D341Med (cell line): ENCODE measurements at places on chromosomes 4 and X.

- DNase-seq: peak; percentile 73
These were observed 11.0 kb downstream of the ARHGAP36 start for GRCh38 chrX:131068945-131069719.

DNA sequence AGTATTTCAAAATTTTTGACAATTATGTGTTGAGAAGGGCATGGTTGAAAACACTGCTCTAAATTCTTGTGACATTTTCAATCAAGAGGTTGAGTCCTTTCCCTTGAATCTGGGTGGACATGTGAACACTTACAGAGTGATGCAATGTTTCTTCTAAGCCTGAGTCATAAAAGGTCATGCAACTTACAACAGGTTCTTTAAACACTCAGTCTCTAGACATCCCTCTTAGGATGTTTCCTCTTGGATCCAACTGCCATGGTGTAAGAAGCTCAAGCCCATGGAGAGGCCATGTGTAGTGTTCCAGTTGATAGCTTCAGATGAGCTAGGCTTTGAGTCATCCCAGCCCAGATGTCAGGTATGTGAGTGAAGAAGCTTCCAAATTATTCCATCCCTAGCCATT lies 232.2 kb upstream of the MAOA start:
- no peak for DNase-seq

- DNase-seq: no peak
These were observed 9.9 kb downstream of the LARP7 start for GRCh38 chr4:112646632-112647537.

DNA sequence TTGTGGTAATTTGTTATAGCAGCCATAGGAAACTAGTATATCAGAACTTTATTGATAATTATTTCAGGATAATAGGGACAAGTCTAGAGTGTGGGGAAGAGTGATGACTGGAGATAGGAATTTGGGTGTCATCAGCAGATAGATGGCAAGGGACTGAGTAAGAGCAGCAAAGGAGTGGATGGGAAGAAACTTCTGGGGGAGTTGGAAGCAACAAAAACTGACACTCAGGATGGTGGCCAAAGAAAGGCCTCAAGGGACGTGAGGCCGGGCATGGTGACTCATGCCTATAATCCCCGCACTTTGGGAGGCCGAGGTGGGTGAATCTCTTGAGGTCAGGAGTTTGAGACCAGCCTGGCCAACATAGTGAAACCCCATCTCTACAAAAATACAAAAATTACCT lies 9.1 kb upstream of the SLC25A5 start:
- DNase-seq: no peak

GRCh38 chr4:158934996-158935669 lies 166.3 kb downstream of the FNIP2 start:
- no peak for DNase-seq

- no peak for DNase-seq
These were observed 62.6 kb upstream of the DHX15 start for GRCh38 chr4:24646798-24647460.

- DNase-seq: peak; percentile 45
These were observed 2.1 kb downstream of the NDNF start for GRCh38 chr4:121070274-121070673.

DNA sequence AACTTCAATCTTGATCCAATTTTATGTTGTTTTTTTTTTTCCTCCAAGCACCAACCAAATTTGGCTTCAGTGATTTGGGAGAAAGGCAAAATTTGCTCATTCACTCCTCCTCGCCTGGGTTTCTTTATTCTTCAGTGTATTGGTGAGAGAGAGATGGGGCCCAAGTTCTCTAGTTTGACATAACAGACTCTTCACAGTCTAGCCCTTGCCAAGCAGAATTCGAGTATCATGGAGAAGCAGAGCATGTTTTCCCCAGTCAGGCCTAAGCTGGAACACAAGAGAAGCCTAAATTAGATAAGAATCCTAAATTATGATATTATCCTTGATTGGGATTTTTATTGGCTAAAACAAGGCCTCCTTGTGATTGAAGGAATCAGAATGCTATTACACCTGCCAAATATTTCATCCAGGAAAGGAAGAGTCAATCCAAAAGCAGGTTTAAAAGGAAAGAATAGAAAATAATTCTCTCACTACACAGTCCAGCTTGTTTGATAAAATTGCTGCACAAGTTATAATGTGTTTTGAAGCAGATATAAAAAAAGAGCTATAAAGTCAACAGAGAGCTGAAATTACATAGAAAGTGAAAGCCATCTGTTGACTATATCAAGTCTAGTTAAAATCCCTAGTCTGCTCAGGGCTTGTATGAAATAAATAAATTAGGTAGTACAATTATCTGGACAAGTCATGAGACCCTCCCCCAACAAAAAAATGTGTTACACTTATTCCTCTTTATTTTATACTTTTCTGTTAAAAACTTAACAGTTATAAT lies 39.9 kb upstream of the FAM241A start:
- DNase-seq: no peak

DNA sequence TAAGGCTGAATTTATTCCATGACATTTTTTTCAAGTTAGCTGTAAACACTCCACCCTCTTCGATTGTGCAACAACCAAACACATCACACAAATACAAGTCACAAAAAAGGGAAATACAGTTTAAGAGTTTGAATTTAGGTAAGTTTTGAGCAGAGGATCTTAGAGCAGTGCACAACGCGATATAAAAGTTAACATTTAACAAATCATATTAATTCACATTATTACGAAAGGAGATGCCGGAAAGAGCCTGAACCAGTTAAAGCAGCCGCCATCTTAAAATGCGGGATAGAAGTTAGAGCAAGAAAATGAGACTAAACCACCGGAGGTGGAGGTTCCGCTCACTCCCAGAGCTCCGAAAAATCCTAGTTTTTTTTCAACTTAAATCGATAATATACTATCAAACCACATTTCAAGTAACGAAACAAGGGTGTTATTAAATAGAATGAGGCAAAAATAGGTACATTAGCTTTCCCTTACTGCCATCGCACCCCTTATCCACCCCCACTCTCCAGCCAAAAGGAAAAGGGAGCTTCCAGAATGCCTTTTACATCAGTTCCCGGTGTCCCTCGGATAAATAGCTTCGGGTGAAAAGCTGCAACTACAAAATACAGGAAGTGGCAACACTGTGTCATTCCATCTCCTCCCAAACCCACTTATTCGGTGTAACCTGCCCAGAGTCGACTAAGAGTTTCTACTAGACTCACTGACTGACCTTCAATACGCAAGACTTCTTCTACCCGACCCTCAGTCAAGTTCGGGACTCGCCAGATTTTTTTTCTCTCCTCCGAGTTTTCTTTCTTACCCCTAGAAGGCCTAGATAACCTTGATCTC lies 1.9 kb downstream of the UBE2D3 start:
- DNase-seq: peak; percentile 23

DNA sequence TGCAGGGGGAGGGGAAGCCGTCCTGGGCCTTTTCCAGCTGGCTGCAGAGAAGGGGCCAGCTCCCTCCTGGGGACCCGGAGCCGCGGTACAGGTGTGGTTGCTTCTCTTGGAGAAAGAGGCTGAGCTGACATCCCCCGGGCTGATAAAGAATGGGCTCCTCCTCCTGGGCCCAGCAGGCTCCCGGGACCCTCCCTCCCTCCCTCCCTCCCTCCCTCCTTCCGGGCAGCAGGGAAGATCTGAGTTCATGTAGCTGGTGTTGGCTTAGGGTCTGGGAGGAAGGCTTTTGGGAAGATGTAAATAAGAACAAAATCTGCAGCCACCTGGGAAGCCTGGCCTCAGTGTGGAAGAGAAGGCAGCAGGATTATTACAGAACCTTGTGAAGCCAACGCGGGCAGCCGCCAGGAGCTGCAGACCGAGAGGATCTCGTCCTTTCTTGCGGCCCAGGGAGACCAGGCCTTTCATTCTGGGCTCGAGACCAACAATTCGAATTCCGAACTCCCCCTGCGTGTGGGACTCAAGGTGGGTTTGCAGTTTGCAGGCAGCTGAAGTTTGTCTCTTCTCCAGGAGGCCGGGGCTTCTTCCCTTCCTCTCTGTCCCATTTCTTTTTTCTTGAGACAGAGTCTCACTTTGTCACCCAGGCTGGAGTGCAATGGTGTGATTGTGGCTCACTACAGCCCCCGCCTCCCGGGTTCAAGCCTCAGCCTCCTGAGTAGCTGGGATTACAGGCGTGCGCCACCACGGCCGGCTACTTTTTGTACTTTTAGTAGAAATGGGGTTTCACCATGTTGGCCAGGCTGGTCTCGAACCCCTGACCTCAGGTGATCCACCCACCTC lies at the start of gene PLCXD1:
Gene PLCXD1, plus strand, starts transcription at position 216 of the 834 bp plus-strand sequence. CDS start 2,807 bp downstream, outside the sequence.
- DNase-seq: peak; percentile 83

DNA sequence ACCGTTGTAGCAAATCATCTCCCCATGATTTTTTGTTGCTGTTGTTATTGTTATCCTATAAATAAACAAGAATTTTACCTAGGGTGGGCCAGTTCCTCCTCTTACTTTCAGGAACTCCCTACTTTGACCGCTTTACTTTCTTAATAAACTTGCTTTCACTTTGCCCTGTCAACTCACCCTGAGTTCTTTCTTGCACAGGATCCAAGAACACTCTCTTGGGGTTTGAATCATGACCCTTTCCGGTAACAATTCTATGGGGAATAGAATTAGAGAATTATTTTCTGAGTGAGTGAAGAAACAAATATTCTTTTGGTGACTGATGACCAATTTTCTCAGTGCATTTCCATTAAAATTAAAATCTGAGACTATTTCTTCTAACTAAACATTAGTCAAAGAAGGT lies 584.0 kb upstream of the TENM3 start:
- no peak for DNase-seq

GRCh38 chr4:118776157-118776954 lies 59.6 kb downstream of the SEC24D start:
- DNase-seq: no peak

DNA sequence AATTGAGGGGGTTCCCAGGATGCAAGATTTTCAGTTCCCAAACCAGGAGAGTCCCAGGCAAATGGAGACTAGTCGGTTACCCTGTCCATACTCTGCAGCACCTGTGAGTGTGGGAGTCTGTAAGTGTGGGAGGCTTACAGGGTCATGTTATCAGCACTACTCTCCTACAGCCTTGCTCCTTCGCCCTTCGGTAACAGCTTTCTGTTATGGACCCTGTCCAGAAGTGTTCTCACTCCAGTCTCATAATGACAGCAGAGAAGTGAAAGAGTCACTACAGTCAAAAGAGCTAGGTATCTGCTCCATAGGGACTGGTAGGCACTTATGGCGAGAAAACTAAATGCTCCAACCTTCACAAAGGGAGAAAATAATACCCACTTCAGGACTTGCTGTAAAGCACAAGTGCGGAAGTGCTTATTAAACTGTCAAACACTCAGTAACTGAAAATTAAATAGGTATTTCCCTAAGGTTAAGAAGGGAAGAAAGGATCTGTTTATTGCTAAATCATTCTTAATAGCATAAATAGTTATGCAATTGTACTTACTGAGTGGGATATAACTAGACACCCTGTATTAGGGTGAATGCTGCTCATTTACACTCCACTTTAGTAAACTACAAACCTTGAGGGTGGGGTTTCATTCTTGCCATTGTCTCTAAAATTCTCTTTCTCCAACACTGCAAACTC lies 2.7 kb upstream of the ADH7 start:
- no peak for DNase-seq

DNA sequence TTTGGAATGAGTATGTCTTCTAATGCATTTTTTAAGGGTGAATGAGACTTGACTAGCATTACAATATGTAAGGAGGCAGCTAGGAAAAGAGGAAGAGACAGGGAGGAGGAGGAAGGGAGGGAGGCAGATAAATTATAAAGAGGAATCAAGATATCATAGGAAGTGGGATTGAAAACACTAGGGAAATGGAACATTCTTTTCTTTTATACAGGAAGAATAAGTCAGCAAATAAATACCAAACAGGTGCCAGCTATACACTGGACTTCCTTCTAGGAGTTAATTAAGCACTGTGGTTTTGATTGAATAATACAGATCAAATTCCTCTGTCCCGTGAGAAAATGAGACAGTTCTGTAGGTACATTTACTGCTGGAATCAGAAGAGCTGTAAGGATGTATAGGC lies 78.6 kb downstream of the PACRGL start:
- DNase-seq: no peak

DNA sequence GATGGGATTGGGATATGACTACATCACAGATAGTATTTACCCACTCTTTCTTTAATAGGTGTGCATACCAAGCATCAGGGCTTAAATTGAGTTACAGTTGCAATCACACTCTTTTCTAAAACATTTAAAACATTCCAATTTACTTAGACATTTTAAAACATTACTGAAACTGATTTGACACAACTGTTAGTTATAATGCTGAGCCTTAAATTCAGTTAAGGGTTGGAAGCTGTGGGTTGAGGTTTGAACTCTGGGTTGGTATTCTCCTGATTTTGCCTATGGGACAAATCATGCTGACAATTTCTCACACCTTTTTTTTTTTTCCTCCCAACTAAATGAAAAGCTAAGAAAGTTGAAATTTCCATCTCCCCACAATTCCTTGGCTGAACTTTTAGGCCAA lies 16.3 kb downstream of the SLIT2 start:
- no peak for DNase-seq

GRCh38 chr4:152997771-152998487 lies 61.8 kb downstream of the FHDC1 start:
- DNase-seq: no peak

DNA sequence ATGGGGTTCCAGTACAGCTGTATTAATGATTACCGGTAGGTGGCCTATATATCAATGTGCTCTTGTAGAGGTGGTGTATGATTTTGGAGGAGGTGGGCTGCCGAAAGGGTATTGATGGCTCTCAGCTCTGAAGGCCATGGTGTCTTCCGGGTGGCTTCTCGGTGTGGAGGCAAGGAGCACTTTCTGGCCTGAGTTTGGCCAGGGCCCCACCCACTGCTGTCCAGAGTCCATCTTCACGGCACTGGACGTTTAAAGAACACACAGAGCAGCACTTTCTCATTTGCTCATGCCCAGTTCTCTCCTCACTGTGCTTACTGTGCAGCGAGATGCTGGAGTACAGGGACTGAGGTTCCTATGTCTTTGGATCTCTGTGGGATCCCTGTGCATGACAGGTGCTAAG lies 16.1 kb downstream of the BST1 start:
- no peak for DNase-seq

GRCh38 chr4:7901311-7901885 lies 38.3 kb downstream of the AFAP1 start:
- no peak for DNase-seq

DNA sequence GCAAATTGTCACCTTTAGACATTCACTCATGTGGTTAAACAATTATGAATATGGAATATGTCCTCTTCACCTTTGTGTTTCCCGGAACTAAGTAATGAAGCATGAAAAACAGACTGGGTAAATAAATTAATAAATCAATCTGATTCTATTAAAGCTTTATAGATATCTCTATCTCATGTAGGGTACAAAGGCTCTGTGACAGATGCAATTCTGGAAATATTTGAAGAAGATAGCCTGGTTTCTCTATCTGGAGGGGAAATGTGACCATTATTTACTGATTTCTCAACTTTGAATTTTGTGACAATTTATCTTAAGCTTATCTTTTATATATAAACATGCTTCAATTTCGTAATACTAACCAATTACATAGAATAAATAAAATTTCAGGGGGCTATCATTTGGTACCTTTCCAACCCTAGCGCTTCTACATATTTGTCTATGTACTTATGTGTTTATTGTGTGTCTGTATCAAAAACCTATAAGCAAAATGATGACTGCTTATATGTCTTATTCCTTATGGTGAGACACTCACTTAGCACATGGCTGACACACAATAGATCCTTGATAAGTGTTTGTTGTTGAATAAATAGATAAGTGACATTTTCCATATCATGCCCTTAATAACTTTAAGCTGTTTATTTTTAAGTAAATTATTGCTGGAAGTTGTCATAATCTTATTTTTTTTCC lies 9.9 kb downstream of the CTSO start:
- DNase-seq: no peak

- DNase-seq: no peak
These were observed 436.3 kb downstream of the KLHL13 start for GRCh38 chrX:117680286-117680685.
